AG08395 (cell line): ENCODE measurements at places on chromosomes 7 and 10.
A peak's percentile ranks its signal among the peaks of the same experiment; 100 is the strongest.

- no peak for DNase-seq
Observed at GRCh38 chr10:114399576-114399975, 4.7 kb downstream of the AFAP1L2 start.

GRCh38 chr10:28393956-28394568 is 91.2 kb upstream of the MPP7 start:
- peak; percentile 68 for DNase-seq

- no peak for DNase-seq
Observed at GRCh38 chr7:121392277-121393004, 3.7 kb downstream of the FAM3C start.

- DNase-seq: no peak
Observed at GRCh38 chr10:34337917-34338316, 477.2 kb downstream of the PARD3 start.

DNA sequence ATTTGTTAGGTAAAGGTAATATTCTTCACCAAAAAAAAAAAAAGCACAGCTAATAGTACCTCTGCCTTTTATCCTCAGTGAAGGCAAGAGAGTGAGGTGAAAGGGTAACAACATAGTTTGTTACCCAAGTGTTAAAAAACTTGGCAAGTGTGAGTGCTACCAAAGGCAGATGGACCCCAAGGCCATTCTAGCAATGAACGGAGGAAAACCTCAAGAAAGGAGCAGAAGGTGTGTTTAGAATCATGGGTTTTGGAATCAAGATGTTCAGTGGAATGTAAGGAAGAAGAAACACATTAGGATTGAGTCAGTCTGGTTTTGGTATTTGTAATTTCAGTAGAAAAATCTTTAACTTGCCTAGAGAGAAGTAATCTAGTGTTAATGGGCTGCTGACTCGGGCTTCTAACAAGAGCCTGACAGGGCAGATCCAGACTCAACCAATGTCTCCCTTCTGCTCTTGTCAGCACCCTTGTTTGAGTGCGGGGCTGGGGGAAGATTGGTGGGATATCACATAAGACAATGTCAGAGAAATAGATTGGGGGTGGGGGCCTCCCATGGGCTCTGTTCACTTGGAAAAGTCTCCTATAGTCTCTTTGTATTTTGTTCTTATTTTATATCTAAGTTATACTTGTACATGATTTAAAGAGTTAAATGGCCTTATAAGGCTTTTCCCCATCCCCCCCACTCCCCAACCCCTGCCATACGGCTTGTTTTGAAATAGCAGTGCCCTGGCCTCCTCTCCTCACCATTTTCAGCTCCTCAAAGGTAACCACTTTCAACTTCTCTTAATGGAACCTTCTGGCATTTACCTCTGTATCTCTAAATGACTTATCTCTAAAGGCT is 44.4 kb downstream of the SCD start:
- DNase-seq: no peak

DNA sequence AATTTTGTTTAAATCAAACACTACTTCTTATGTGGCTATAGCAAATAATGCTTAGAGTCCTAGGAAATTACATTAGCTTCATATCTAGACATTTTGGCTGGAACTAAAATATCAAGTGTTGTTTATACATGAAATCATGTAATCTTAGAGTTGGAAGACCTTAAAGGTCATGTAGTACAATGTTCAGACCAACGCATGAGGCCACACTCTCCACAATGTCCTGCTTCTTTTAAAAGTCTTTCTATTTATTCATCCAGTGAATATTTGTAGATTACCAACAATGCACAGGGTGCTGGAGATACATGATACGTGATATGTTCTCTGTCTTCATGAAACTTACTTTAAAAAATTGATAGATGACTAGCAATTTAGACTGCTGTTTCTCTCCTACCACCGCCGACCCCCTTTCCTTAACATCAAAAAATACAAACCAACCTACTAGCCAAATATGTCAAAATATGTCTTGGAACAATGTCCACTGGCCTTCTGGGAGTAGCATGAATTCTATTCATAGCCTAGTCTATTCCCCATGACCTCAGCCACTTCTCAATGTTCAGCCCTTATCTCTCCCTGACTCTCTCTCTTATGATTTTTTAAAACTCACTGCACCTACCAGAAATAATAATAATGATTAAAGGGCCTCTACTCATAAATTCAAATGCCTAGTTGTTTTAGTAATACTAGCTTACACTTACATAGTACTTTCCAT is 59.5 kb upstream of the CAV2 start:
- no peak for DNase-seq

DNA sequence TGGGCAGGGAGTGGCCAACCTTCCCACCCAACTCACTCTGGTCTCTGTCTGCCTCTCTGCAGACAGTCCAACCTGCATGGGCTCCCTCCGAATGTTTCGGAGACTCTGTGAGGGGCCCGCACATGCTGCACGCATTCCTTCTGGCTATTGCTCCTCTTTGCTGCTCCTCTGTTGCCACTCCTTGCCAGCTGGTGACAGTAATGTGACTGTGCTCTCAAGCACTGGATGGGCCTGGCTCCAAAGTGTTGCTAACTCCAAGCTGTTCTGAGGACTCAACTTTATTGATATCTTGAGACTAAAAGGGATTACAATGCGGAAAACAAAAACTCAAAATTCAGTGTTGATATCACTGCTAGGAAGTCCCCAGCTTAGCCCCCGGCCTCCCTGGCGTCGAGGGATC is 105.4 kb upstream of the KIF5B start:
- no peak for DNase-seq

DNA sequence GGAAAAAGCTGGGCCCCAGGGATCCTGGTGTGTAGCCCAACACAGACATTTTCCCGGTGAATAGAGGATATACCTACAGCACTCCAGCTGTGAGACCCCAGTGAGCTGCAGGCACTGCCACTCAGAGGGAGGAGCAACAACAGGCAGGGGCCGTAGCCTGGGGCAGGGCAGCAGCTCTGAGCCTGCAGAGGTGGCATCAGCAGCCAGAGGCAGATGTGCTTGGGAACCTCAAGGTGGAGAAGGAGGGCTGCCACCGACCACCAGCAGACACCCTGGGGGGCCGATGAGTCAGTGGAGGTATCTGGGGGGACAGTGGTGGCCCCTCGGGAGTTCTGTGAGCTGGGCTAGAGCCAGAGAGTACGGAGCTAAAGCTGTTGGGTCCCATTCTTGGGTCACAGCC is 110.2 kb upstream of the GDF10 start:
- no peak for DNase-seq

- no peak for DNase-seq
Observed at GRCh38 chr10:43106256-43107091, 29.6 kb downstream of the RET start.

- DNase-seq: no peak
Observed at GRCh38 chr7:136692221-136692620, 176.2 kb upstream of the CHRM2 start.

DNA sequence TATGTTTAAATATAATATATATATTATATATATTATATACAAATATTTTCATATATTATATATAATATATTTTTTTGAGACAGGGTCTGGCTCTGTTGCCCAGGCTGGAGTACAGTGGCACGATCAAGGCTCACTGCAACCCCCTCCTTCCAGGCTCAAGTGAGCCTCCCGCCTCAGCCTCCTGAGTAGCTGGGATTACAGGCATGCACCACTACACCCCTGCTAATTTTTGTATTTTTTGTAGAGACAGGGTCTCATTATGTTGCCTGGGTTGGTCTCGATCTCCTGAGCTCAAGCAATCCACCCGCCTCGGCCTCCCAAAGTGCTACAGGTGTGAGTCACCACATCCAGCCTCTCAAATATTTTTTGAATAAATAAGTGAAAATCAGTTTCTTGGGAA is 215.5 kb downstream of the GATA3 start:
- no peak for DNase-seq

- DNase-seq: no peak
Observed at GRCh38 chr10:128044186-128044585, 82.0 kb downstream of the MKI67 start.

GRCh38 chr7:137931823-137932222 is 70.1 kb downstream of the CREB3L2 start:
- DNase-seq: no peak

DNA sequence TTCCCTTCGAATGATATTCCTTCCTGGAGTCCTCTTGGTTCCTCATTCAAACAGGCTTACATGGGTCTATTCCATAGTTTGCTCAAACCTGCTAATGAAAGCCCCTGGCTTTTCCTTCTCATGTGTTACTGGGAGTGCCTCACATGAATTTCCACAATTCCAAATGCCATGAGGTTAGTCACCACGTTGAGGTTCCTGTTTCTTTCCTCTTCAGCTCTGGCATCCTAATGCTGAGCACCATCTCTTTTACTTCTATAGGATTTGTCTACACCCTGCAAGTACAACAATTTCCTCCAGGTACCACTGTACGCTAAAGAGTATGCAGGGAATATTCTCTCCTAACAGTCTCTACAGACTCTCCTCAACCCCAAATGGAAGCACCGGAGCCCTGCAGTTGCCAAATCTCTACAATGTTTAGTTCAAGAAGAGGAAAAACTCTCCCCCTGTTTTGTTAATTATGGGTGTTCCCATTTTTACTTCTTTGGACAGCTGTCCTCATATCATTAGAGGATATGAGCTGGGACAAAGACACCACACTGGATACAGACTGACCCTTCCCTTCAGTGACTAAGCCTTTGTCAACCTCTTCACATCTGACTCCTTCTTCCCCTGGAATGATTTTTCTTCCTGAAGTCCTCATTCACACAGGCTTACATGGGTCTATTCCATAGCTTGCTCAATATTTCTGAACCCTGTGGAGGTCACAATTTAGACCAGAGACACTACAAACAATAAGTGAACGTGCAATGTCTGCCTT is 145.8 kb upstream of the BET1 start:
- no peak for DNase-seq

- DNase-seq: no peak
Observed at GRCh38 chr7:738241-738640, 11.2 kb upstream of the PRKAR1B start.

- no peak for DNase-seq
Observed at GRCh38 chr10:79983286-79983909, 34.5 kb upstream of the SFTPD start.

DNA sequence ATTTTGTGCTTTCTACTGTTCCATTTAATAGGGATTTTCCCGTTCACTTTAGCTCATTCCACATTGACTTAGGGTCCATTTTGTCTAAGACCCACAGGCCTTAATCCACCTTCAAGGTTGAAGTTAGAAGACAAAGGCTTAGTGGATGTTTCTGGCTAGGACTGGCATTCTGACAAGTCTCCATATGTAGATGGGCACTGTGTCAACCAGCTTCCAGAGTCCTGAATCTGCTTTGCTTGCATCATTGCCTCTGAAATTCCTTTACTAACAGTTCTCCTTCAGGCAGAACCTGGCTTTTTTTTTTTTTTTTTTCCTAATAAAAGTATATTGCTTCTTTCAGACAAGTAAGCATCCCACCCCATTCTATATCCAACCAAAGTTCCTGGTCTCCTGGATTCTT is 69.6 kb upstream of the PDCD4 start:
- DNase-seq: peak; percentile 53

DNA sequence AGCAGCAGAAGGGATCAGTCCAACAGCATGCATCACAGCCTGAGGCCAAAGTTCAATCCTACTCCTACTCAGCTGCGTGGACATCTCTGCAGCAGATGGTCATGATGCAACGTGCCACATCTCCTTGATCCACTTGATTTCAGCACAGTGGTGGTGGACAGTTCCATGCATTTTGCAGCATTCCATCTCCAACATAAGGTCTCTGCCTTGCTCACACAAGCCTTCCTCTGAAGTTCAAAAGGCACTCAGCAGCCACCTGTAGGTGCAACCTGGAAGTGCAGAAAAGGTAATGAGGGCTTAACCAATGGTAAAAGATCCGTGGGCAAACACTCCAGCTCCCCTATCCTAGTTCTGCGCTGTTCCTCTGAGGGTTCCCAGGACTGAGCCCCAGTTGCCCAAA is 57.5 kb upstream of the CHCHD3 start:
- peak; percentile 34 for DNase-seq

DNA sequence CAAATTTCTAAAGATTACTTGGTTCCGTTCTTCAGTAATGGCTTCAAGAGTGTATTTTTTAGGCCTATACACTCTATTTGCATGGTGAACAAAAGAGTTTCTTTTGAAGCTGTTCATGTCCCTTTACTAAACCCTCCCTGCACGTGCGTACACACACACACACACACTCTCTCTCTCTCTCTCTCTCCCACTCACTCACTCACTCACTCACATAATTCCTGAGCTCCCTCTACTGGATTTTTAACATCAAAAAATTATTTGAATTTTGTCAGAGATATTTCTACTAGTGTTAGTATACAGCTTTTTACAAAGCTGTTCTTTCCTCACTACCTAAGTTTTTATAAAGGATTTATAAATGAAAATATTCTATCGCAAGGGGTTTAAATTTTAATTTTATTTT is 85.9 kb downstream of the UBE3C start:
- DNase-seq: no peak

DNA sequence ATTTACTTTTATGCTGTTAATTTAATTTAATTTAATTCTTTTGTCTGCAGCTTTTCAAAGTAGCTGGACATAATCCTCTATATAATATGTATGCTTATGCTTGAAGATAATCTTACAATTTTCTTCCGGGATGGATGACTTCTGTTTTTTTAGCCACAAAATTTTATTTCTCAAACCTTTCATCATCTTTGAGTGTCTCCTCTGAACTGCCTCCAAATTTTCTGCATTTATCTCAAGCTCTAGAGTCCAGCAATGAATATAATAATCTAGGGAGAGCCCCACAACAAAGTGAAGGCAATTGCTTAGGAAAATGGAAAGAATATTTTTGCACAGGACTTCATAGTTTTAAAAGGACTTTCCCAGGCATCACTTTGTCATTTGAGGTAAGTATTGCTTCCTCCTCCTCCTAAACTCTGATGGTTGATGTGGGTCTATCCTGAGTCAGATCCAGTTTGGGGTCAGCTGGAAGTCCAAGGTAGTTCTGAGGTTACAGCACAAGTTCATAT is 53.7 kb upstream of the FAM3C start:
- no peak for DNase-seq

DNA sequence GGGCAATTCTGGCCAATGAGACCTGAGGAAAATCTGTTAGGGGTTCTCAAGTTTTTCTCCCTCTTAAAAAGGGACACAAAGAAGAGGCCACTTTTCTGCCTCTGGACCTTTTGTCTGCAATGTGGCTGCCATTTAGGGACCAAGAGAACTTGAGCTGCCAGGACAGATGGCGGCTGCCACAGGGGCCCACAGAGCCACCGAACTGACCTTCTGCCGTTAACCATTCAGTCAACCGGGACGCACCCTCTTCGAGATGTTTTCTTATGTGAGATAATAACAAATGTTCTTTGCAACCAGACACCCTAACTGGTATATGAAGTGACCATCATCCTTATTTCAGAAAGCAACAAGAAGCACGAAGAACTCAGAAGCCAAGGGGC is 29.2 kb downstream of the GSDME start:
- DNase-seq: no peak

GRCh38 chr7:5450549-5451327 is 27.1 kb upstream of the TNRC18 start:
- DNase-seq: peak; percentile 58
